ENCODE measurements at places on chromosomes 4 and X. TPM values are rescaled to one million over a fixed set of nuclear protein-coding genes. Genes with fewer than 3 reads are reported as not detected.

- DNase-seq: no peak
- no peaks in the 10 kb centered on the region for H3K4me1 ChIP-seq
- H3K27me3 ChIP-seq: no peaks in the 10 kb centered on the region
- H3K27ac ChIP-seq: no peak overlapping the region
- H3K36me3 ChIP-seq: no peaks in the 10 kb centered on the region
Observed at GRCh38 chrX:67346667-67347066, 197.2 kb upstream of the AR start.

DNA sequence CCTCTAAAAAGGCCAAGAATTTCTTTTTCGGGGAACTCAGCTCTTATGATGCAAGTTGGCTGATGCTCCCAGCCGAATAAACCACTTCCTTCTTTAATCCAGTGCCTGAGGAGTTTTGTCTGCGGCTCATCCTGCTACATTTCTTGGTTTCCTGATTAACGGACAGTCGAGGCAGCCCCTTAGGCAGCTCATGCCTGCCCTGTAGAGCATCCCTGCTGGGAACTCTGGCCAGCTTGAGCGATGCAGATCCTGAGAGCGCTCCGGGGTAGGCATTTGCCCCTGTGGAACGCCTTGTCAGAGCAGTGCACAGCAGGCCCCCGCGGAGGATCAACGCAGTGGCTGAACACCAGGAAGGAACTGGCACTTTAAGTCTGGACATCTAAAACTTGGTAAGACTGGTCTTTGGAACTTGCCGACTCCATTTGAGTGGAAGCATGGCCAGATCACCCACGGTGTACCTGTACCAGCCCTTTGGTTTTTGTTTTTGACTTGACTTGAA is 3.1 kb downstream of the CT45A10 start:
- H3K36me3 ChIP-seq: no peaks in the 10 kb centered on the region
- H3K4me1 ChIP-seq: no peaks in the 10 kb centered on the region
- no peak for DNase-seq
- peaks cover 2% of the 10 kb centered on the region for H3K27me3 ChIP-seq
- H3K4me3 ChIP-seq: no peak overlapping the region
- no peak overlapping the region for H3K27ac ChIP-seq

DNA sequence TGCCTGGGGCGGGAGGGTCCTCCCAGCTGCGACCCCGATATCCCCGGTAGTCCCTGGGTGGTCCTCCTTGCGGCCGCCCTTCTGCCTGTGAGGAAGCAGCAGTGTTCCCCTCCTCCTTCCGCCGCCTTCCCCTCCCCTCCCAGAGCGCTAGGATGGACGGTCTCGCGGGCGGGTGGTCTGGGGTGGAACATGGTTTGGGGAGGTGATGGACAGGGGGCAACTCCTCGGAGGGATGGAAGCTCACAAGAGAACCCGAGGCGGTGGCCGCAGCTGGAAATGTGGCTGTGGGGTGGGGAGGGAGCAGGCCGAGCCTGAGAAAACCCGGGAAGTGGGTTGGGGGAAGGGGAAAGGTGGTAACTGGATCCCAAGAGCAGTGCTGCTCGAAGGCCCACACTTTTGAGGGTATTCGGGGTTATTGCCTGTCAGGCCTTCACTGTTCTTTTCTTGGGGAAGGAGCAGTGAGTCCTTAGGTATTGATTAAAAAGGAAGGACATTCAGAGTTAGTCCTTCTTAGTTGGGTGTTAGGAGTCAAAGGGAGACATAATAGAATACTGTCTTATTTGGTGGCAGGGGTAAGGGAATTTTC is 581 bp downstream of the UBE2K start:
- peak overlapping the region; percentile 96 for H3K27ac ChIP-seq
- peaks cover 48% of the 10 kb centered on the region for H3K4me1 ChIP-seq
- H3K36me3 ChIP-seq: peaks cover 19% of the 10 kb centered on the region
- DNase-seq: no peak
- H3K4me3 ChIP-seq: peak overlapping the region; percentile 99

The CFAP99 gene
- total RNA-seq: not detected

- H3K4me3 ChIP-seq: no peak overlapping the region
- peaks cover 9% of the 10 kb centered on the region for H3K36me3 ChIP-seq
- peaks cover 4% of the 10 kb centered on the region for H3K4me1 ChIP-seq
- DNase-seq: no peak
- H3K27ac ChIP-seq: no peak overlapping the region
Observed at GRCh38 chr4:15547392-15547791, 77.7 kb downstream of the CC2D2A start.

DNA sequence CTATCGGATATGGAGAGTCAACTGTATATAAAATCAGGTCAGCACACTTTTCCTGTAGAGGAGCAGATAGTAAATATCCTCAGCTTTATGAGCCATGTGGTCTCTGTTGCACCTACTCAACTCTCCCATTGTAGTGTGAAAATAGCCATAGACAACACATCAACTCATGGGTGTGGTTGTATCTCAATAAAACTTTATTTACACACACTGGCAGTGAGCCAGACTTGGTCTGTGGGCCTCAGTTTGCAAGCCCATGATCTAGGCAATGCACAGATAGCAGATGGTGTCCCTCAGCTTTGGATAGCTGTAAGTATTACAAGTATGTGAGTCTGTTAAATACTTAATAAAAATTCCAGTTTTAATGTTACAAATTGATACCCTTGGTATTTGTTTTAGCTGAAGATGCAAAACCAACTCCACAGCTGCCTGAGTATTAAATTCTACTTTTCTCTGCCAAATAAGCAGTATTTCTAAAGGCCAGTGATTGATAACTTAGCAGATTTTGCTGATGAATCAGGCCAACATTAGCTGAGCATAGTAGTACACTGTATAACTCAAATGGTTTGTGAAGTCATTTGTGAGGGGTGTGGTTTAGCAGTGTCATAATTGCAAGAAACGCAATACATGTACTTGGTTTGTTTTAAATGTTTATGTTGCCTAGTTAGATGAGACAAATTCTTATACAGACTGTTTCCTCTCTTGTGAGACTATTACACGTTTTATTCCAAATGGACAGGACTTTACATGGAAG is 87.3 kb downstream of the GPR143 start:
- peaks cover 24% of the 10 kb centered on the region for H3K36me3 ChIP-seq
- peak overlapping the region; percentile 29 for H3K4me3 ChIP-seq
- peaks cover 39% of the 10 kb centered on the region for H3K4me1 ChIP-seq
- no peaks in the 10 kb centered on the region for H3K27me3 ChIP-seq
- H3K27ac ChIP-seq: peak overlapping the region; percentile 89
- DNase-seq: no peak

GRCh38 chr4:5340991-5341451 is 289.7 kb downstream of the STK32B start:
- H3K4me3 ChIP-seq: no peak overlapping the region
- DNase-seq: no peak
- no peak overlapping the region for H3K27ac ChIP-seq
- H3K4me1 ChIP-seq: peaks cover 2% of the 10 kb centered on the region
- H3K36me3 ChIP-seq: no peaks in the 10 kb centered on the region

- no peak overlapping the region for H3K4me3 ChIP-seq
- no peaks in the 10 kb centered on the region for H3K36me3 ChIP-seq
- H3K27ac ChIP-seq: no peak overlapping the region
- DNase-seq: no peak
- H3K27me3 ChIP-seq: peaks cover 5% of the 10 kb centered on the region
Observed at GRCh38 chrX:981791-982626, 230.4 kb downstream of the CRLF2 start.

The MXRA5 gene
- not detected for total RNA-seq

DNA sequence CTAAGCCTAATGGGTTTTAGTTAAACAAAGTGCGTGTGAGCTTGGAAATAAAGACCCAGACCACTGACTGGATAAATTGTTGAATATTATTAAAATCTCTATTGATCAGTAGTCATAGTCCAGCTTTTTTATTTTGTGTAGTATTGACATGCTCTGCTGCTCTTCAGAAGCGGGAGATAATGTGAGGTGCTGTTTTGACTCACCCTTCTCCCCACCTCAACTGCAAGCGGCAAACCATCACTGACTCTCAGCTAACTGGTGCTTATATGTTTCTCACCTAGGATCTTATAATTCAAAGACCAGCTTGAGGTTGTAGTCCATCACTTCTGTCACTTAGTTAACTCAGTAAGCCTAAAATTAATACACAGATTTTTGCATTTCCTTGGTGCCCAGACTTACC is 72.2 kb downstream of the COMMD8 start:
- H3K4me1 ChIP-seq: no peaks in the 10 kb centered on the region
- no peak overlapping the region for H3K4me3 ChIP-seq
- no peaks in the 10 kb centered on the region for H3K36me3 ChIP-seq
- DNase-seq: no peak
